ENCODE measurements at places on chromosomes 2 and 18. TPM values are rescaled to one million over a fixed set of nuclear protein-coding genes. Genes with fewer than 3 reads are reported as not detected.

Gene LAMA3
- total RNA-seq = 8.0 TPM

Gene PCARE
- not detected for total RNA-seq

Gene GCG
- not detected for total RNA-seq

Gene LOXHD1
- not detected for total RNA-seq

Gene CACNB4
- 1.2 TPM for total RNA-seq

Gene SERPINB2
- total RNA-seq = 28.1 TPM

Gene ORC4
- 39.6 TPM for total RNA-seq

Gene CYS1
- not detected for total RNA-seq

Gene OSBPL6
- 11.8 TPM for total RNA-seq

Gene IGFBP5
- 0.40 TPM for total RNA-seq

Gene PROC
- total RNA-seq = not detected

Gene FAP
- 0.53 TPM for total RNA-seq

Gene TMEM18
- 18.7 TPM for total RNA-seq

Data from thoracic aorta endothelial cell (primary cell).